ENCODE measurements at places on chromosomes 16 and 17. TPM values are rescaled to one million over a fixed set of nuclear protein-coding genes. Genes with fewer than 3 reads are reported as not detected.

ZNF19 gene
- total RNA-seq = 6.8 TPM

CCL14 gene
- total RNA-seq = 3.7 TPM

SOST gene
- not detected for total RNA-seq

TMEM98 gene
- 46.4 TPM for total RNA-seq

TNK1 gene
- total RNA-seq = 8.8 TPM

CACNG5 gene
- not detected for total RNA-seq

NEUROD2 gene
- not detected for total RNA-seq

KRT12 gene
- total RNA-seq = 14.0 TPM

TMEM114 gene
- not detected for total RNA-seq

IL17C gene
- total RNA-seq = not detected

PMFBP1 gene
- 0.58 TPM for total RNA-seq

ITGA2B gene
- total RNA-seq = under 0.01 TPM

GNGT2 gene
- 1.7 TPM for total RNA-seq

GLTPD2 gene
- total RNA-seq = not detected

HOXB4 gene
- 5.1 TPM for total RNA-seq

CDYL2 gene
- total RNA-seq = 7.3 TPM

DHRS7C gene
- total RNA-seq = not detected

DNAI2 gene
- total RNA-seq = not detected

BCAR1 gene
- total RNA-seq = 122 TPM

PDILT gene
- 5.3 TPM for total RNA-seq

ZG16 gene
- 33.6 TPM for total RNA-seq

EME1 gene
- 3.3 TPM for total RNA-seq

RAB40B gene
- 7.6 TPM for total RNA-seq

ZP2 gene
- total RNA-seq = not detected

P2RX1 gene
- total RNA-seq = 2.4 TPM

All from stomach (tissue), 19 donors.